ENCODE measurements at places on chromosomes 16 and 17.
A peak's percentile ranks its signal among the peaks of the same experiment; 100 is the strongest.

DNA sequence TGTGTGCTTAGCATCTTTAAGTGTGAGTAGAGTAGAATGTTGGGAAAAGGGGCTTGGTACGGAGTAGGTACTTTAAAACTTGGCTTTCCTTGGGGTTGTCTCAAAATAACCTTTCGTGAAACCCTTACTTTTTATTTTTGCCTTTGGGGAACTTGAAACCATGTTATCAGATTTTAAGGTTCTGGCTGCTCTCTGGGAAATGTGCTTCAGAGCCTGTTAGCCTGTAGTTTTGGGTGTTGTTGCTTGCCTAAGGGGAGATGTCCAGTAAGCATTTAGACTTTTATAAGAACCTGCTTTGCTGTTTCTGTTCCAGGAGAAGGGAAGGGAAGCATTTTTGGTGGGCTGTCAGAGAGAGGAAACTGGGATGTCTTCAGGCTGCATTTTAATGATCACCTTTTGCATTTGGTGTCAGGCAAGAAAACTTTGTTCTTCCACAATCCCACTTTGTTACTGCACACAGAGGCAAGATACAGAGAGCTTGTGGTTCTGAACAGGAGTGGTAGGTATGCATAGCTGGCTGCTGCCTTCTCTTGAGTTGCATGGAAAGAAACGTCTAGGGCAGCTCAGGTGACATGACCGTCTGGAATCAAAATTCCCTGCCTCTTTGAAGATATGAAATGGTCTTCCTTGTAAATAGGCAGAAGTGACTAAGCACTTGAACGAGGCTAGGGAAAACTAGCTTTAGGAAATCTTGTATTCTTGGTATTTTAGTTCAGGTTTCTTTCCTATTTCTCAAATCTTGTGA, 1.7 kb downstream of the RABEP1 start:
- DNase-seq: no peak

DNA sequence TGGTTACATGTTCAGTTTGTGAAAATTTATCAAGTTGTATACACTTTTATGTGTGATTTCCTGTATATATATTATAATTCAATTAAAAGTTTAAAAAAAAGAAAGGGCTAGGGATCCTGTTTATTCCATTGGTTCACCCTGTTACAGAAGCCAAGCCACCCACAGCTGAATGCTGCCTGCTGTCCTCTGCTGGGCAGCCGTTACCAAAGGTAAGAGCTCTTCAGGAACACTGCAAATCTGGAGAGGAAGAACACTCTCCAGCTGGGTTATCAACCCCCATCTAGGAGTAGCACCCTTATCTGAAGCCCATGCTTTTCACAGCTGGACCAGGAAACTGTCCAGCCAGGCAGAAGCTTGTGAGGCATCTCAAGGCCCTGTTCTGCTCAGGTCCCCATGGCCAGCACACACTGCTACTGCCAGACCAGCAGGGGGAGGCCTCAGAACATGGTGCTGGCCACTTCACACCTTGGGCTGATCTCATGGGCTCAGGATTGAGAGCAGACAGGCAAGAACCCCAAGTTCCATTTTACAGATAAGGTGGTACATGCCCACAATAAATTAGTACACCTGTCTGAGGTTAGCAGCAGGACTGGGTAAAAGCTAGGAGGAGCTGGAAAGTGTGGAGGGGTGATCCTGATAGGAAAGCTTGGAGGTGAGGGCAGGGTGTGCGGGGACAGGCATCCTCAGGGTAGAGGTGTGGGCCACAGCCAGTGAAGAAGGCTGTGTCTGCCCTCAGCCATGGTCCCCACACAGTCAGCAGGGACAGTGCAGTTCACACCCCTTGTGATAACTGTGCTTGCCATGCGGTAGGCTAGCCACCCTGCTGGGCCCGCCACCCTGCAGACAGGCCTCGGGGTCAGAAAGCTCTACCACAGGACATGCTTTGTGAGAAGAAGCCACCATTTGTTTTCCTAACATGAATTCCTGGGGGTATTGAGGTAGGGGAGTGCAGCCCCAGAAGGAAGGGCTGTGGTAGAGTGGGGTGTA, 54.3 kb upstream of the SREBF1 start:
- DNase-seq: peak; percentile 52

GRCh38 chr17:36932694-36933511, 4.4 kb upstream of the LHX1 start:
- DNase-seq: no peak

GRCh38 chr17:17059301-17059890, 17.1 kb downstream of the MPRIP start:
- DNase-seq: no peak

GRCh38 chr17:76527430-76528111, 9.9 kb downstream of the CYGB start:
- DNase-seq: peak; percentile 62

DNA sequence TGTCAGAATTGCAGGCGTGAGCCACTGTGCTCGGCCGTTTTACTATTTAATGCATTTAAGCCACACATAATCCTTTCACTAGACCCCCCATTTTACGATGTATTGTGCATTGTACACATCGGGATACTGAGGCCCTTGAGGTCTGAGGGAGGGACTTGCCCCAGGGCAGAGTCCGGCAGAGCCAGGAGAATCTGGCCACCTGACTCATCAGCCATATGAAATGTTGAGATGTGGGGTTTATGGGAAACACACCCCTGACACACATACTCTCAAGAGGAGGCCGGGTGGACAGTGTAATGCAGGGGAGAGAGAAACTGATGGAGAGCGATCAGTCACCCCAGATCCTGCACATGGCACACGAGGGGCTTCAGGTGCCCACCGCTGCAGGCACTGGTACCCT, 196.6 kb downstream of the ZNF423 start:
- DNase-seq: no peak

- DNase-seq: peak; percentile 79
These were observed 32.0 kb downstream of the KDM8 start for GRCh38 chr16:27235055-27235937.

- DNase-seq: no peak
These were observed 646 bp downstream of the MYH11 start for GRCh38 chr16:15856182-15856581.

DNA sequence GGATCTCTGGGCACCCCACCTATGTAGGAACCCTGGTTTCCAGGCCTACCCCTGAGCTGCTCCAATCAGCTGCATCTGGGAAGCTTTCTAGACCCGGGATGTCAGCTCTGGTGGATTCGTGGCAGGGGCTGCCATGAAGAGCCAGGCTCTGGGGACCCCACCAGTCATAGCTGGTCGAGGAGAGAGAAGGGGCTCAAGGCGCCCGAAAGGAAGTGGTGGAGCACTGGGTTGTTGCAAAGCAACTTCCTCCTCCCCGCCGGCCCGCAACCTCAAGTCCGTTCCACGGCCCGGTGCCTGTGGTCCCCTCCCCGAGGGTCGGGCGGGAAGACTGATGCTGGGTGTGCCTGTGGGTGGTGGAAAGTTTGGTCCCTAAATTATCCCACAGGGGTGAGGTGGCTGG, 10.2 kb downstream of the TBKBP1 start:
- peak; percentile 54 for DNase-seq

DNA sequence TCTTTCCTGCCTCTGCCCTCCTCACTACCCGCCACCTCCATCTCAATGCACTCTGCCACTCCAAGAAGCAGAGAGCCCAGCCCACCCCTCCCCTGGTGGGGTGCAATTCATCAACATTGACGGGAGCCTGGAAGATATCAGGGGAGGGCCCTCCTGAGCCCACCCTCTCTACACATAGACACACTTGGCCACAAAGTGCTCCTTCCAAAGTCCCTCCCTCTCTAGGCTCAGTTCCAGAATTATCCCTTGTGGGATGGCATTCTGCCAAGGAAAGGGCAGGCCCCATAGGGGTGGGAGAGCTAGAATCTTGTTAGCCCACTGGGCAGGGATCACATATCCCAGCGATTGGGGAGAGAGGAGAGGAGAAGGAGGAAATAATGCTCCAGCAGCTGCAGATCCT, 66.2 kb downstream of the TMEM132E start:
- no peak for DNase-seq

DNA sequence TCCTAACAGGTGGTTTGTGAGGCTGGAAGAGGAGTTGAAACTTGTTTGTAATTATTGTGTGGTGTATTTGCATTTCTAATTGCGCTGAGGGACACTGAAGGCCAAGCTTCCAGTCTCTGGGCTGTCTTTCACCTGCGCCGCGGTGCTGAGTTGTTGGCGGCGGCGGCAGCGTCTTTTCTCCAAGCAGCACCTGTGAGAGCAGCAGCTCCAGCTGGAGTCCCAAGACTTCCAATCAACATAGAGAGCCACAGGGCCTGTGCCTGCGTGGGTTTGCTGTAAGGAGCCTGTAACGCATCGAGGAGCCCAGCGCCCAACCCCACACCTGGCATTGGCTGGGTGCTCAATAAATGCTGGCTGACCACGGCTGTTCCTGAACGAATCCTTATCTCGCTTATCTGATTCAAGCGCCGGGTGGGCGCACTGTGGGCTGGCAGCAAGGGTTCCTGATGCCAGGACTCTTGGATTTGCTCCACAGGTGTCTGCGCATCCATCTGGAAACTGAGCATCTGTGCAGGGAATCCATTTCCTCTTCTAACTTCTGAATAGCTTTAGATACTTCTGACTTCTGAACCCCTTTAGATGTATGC, 138.1 kb downstream of the ASIC2 start:
- DNase-seq: no peak

- DNase-seq: no peak
These were observed 27.8 kb downstream of the CCL4 start for GRCh38 chr17:36131421-36131820.

DNA sequence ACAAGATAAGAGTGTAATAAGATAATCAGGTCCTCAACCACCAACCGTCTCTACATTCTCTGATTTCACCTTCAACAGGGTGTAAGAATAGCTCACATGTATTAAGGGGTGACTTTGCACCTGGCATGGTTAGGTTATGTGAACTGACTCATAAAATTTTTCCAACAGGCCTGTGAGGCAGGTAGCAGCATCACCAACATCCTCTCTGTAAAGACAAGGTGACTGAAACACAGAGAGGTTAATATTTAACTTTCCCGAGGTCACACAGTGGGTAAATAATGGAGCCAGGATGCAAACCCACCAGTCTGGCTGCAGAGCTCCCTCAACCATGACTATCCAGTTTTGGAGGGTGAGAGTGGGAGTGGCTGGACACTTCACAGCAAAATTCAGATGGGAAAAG, 317.2 kb downstream of the C16orf95 start:
- DNase-seq: no peak

GRCh38 chr16:14196011-14196410, 124.9 kb downstream of the MRTFB start:
- no peak for DNase-seq

DNA sequence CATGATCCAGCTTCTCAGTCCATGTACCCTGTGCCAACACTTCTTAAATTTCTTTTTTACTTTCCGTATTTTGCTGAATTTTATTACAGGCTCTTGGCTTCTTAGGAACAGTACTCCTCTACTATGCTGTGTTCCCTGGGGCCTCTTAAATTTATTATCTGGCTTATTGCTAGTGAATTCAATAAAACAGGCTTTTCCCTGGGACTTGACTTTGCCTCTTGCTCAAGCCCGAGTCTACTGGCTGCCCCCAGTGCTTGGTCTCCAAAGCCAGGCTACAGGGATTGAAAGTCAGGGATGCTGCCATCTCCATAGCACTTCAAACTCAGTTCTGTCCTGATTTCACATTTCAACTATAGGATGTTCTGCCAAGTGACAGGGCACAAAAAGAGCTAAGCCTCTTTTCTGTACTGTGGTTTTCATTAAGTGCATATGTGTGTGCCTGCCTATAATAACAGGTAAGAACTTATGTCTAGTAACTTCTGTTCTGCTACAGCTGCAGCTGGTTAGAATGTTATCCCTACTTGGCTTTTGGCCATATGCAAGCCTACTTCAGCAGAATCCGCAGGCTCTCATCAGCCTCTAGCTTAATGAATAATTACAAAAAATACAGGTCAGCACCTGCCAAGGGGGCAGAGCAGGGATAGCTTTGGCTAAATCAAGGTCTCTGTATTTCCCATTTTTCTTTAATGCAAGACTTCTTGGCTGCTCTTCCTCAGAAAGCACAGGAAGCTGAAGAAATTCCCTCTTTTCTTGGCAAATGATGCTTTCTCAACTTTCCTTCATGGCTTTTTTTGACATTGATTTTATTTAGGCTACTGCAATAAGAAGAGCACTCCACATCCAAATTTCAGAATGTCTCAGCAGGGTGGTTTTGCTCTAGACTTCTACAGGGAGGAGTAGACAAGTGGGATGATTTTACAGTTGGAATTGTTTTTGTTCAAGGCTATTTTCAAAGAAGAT, 8.2 kb downstream of the FAM20A start:
- DNase-seq: no peak

DNA sequence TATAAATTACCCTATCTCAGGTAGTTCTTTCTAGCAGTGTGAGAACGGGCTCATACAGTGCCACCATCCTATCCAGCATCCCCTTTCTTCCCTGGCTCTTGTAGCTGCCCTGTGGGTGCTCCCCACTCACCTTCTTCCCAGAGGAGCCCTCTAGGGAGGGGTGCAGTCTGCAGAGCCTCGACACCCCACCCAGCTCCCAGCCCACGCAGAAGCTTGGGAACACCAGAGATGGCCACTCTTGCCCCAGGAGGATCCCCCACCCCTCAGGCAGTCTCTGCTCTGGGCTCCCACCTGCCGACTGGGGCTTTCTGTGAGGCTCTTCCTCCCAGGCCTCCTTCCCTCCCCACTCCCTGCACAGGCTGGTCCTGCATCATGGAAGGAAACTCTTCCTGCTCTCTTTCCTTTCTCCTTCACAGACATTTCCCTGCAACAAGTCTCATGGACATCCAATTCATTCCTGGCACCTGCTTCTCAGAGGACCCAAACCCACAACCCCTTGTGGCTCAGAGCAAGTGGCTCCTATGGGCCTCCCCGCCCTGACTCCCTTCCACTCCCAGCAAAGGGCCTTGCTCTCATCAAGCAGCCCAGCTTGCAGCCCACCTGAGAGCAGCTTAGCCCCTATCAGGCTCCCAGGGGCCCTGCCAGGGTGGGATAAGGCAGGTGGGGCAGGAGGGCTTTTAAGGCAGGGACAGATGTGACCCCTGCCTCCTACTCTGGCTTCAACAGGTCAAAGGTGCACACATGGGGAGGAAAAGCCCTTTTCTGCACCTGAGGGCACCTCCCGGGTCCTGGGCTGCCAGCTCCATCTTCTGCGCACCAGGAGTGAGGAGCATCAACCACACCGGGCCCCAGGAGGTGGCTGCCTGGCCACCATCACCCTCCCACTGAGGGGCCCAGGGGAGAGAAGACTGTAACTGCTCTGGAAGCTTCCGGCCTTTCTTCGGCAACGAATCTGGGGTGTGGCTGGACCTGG, 263.8 kb upstream of the TNRC6C start:
- no peak for DNase-seq

- DNase-seq: no peak
These were observed 116.8 kb downstream of the WSCD1 start for GRCh38 chr17:6186998-6187397.

- peak; percentile 78 for DNase-seq
These were observed 38.5 kb downstream of the TBC1D16 start for GRCh38 chr17:79997011-79997660.

Measured in activated T-cell treated with anti-CD3 and anti-CD28 coated beads, Interleukin-2, amount 50 U/mL, for 24 hours (primary cell).